ENCODE measurements at places on chromosomes 2 and 18.

GRCh38 chr2:20106746-20107145 is 55.3 kb upstream of the LAPTM4A start:
- DNase-seq = peak; percentile 25

GRCh38 chr18:400456-400855 is 100.0 kb downstream of the COLEC12 start:
- DNase-seq = no peak

DNA sequence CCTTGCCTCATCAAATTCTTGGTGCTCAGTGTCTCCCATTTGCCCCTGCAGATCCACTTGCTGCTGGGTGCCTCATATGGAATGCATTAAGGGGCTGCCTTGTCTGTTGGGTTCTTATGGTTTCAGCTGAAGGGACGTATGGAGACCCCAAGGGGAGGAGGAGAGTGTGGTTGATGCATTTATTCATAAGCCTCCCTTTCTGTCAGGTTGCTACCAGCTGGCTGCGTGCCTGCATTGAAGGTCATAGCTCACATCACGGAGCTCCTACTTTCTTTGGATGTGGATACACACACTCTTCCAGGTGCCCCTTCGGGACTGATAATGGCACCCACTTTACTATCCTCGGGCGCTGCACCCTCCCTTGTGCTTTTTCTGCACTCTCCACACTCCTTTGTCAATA is 377.9 kb downstream of the SLC4A3 start:
- no peak for DNase-seq

GRCh38 chr18:5317186-5317585 is 21.7 kb upstream of the ZBTB14 start:
- no peak for DNase-seq

DNA sequence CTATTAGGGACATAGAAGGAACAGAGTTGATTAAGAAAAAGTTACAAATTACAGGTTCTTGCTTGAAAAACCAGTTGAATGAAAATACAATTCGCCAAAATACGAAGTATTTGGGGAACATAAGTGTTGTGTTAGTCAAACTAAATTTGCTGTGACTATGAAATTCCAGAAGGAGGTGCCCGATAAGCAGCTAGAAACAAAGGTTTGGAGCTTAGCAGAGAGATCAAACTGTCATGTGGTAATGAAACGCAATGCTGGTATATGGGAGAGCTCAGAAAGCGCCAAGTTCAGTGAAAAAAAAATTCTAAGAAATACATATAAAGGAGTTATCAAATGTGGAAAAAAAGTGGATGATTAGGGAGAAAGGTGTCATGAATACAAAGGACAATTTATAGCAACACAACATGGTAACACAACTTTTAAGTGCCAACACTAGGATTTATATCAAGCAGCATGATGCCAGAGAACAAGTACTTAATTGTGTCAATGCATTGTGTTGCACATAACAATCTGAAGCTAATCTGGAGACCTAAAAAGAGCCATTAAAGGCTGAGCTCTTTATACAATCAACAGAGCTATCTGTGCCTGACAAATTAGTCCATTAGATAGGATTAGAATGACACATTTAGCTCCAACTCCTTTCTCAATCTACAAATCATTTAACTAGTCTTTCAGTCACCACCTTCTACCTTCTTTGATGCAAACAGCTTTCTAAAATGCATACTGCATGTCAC is 31.2 kb downstream of the SMAD2 start:
- no peak for DNase-seq

DNA sequence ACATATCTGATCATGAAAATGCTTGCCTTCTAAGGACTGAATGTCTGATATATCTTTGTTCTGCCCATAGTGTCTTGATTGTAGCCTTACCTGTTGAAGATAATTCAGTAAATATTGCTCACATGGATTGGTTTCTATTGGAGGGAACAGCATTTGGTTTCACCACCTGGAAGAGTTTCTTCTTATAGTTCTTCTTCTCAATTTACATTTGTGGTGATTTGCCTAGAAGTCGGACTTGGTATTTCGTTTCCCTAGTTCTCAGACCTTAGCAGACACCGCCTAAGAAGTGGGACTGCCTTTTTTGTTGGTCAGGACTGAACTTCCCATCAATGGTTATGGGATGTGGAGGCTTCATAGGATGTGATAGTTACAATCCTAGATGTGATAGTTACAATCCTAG is 20.2 kb downstream of the MGAT5 start:
- no peak for DNase-seq

Data from stimulated activated CD4-positive, alpha-beta T cell treated with anti-CD3 and anti-CD28 coated beads, Interleukin-1b, Interleukin-23, amount 100 ng/mL, for 4 hours (primary cell).